Left kidney (tissue), 8 donors: ENCODE measurements at places on chromosomes 7 and 10. TPM values are rescaled to one million over a fixed set of nuclear protein-coding genes. Genes with fewer than 3 reads are reported as not detected.

The DPYSL4 gene
- polyA plus RNA-seq: 16.3 TPM

- no peak for DNase-seq
These were observed 105.5 kb upstream of the TMEM72 start for GRCh38 chr10:44805466-44806210.

The CH25H gene
- not detected for polyA plus RNA-seq

DNA sequence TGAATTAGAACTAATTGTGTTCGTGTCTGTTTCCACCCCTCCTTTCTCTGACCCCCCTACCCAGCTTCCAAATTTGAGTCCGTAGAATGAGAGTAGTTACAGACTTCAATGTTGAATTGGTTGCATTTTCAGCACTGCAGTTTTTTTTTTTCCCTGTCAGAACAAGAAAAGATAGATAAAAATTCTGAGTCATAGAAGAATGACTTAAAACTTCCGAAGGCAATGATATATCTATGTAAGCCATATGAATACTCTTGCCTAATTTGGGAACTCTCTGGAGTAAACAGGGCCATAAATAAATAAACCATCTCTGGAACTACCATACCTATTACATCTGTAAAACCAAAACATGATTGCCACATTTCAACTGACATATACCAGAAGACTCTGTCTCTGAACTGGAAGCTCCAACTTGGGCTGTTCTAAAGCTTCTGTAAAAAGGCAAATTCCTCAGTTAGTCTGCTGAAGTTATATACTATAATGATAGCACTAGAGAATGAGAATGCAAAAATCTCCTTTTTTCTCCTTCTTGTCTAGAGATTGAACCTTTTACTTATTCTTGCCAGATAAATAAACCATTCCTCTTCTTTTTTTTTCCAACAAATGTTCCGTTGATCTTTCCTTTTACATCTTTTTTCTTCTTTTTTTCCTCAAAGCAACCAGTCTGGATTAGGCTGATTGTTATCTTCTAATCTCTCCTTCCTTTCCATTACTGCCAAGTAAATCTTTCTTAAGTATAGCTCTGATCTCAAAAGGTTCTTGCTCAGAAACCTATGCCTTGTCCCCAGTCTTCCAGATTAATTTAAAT is 23.5 kb downstream of the VCL start:
- no peak for DNase-seq

GRCh38 chr7:29811586-29811985 is 5.3 kb downstream of the WIPF3 start:
- DNase-seq: no peak
